ENCODE measurements at places on chromosomes 3 and 15.
A peak's percentile ranks its signal among the peaks of the same experiment; 100 is the strongest.

DNA sequence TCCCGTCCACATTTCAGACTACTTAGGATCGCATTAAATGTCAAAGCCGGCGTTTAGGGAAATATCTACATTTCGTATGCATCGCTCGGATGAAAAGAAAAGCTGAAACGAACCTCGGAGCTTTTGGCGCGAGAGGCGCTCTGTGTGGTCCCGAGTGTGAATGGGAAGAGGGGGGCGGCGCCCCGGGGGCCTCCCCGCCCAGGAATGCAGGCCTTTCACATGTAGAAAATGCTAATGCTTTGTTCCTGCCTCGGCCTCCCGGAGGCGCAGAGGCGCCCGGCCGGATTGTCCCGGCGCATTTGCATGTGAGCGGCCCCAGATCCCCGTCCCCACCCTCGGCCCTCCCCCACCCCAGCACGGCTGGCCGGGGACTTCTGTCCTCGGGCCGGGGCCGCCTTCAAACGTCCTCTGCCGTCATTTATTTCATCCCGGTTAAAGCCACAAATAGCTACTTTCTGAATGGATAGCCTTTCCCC, 37.0 kb upstream of the TRIM71 start:
- no peaks in the 10 kb centered on the region for H3K4me1 ChIP-seq
- DNase-seq, result no peak
- H3K4me3 ChIP-seq, result peak overlapping the region; percentile 57
- H3K27me3 ChIP-seq, result no peaks in the 10 kb centered on the region
- no peak overlapping the region for H3K27ac ChIP-seq

DNA sequence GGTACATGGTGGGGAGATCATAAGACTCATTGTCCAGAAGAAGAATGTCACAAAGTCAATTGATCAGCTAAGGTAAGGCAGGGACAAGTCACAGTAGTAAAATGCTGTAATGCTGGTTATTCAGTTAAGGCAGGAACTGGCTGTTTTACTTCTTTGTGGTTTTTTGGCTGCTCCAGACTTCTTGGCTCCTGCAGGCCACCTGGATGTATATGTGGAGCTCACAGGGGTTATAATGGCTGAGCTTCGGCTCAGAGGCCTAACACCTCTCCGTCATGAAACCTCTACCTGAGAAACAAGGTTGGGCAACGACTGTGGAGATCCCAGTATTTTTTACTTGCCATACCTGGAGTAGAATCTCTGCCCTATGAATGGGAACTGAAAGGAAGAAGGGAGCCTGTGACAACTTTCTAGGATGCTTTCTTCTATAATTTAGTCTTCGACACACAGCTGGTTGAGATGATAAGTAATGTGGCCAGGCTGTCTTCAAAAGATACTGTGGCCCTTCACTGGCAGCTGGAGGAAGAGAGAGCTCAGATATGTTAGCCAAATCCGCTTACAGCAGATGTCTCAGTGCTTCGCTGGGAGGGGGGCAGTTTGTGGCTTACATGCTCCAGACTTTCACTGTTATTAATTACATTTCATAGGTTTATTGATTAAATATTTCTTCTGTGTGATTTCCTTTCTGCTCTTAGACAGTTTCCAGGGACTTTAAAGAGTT, 887.8 kb downstream of the IGSF11 start:
- H3K36me3 ChIP-seq, result no peaks in the 10 kb centered on the region
- no peak overlapping the region for H3K27ac ChIP-seq
- no peaks in the 10 kb centered on the region for H3K4me1 ChIP-seq
- H3K27me3 ChIP-seq, result no peaks in the 10 kb centered on the region
- H3K4me3 ChIP-seq, result no peak overlapping the region

DNA sequence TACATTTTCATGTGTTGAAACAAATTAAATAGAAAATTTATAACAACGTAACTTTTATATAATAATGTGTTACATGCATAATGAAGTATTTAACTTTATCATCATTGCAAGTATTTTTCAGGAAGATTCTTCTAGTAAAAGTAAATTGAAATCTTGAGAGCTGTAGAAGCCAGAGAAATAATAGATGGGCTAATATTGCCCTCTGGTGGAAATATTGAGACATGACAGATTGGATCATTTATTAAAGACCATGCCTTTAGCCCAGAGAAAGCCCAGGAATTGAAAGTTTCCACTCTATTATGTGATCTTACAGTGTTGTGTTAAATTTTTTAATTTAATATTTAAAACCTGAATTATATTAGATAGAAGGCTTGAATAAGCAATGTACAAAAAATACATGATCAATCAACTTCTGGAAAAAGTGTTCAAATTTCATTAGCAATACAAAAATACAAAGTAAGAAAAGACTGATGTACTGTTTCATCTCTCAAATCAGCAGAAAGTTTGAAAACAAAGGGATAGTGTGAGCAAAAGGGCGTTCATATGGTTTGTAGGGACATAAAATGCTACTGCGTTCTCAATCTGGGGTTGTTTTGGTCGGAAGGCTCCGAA, 52.7 kb upstream of the SPTSSB start:
- no peaks in the 10 kb centered on the region for H3K4me1 ChIP-seq
- DNase-seq, result no peak
- no peak overlapping the region for H3K27ac ChIP-seq
- H3K4me3 ChIP-seq, result no peak overlapping the region
- no peaks in the 10 kb centered on the region for H3K36me3 ChIP-seq
- no peaks in the 10 kb centered on the region for H3K27me3 ChIP-seq

DNA sequence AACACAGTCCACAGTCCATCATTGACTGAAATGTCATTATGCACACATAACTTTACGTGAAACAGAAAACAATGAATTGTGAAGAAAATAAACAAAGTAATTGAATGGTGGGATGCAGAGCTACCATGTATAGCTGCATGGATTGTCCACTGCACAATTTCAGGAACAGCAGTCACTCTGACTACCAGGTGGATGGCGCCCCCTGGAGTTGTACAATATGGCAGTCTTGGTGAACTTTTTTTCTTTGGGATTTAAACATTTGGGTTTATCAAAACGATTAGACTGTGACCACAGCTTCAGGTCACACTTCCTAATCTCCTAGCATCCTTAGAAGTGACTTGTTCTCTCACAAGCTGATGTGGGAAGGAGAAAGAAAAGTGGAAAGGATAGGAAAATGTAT, 48.9 kb upstream of the TCF12 start:
- peak; percentile 35 for DNase-seq
- no peaks in the 10 kb centered on the region for H3K27me3 ChIP-seq
- peaks cover 8% of the 10 kb centered on the region for H3K4me1 ChIP-seq
- H3K36me3 ChIP-seq, result no peaks in the 10 kb centered on the region
- H3K27ac ChIP-seq, result no peak overlapping the region
- no peak overlapping the region for H3K4me3 ChIP-seq

GRCh38 chr3:34219556-34219955, 421.1 kb downstream of the PDCD6IP start:
- no peaks in the 10 kb centered on the region for H3K36me3 ChIP-seq
- no peaks in the 10 kb centered on the region for H3K4me1 ChIP-seq
- no peak for DNase-seq
- no peak overlapping the region for H3K4me3 ChIP-seq
- H3K27me3 ChIP-seq, result no peaks in the 10 kb centered on the region

DNA sequence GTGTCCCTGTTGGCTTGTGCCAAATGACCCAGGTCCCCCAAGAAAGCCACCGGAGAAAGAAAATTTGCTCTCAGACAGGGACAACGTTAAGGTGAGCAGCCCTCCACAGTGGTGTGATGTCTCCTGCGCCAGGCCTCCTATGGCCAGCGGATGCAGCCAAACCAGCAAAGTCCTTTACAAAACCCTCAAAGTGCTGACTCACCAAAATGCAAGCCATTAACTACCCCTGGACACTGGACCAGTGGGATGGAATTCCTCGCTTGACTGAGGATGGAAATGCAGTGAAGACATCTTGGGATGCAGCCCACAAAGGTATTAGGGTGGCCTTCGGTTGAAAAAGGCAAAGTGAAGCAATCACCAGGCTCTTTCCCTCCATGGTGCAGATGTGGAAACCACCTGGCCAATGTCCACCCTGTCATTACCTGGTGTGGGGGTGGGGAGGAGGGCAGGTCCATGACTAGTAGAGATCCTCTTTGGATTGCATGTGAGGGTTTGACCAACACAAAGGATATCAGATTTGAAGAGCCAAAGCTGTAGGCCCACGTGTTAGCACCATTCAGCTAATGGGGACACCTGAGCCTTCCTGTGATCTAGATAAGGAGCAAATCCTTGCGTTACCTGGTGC, 127.4 kb upstream of the SLC6A11 start:
- no peak for DNase-seq
- H3K27me3 ChIP-seq, result no peaks in the 10 kb centered on the region
- H3K4me3 ChIP-seq, result no peak overlapping the region
- no peaks in the 10 kb centered on the region for H3K4me1 ChIP-seq
- no peak overlapping the region for H3K27ac ChIP-seq

- H3K36me3 ChIP-seq, result no peaks in the 10 kb centered on the region
- H3K27me3 ChIP-seq, result no peaks in the 10 kb centered on the region
- DNase-seq, result no peak
Measured at GRCh38 chr3:47746264-47746663, 35.4 kb downstream of the SMARCC1 start.

- DNase-seq, result no peak
- H3K36me3 ChIP-seq, result no peaks in the 10 kb centered on the region
- H3K4me3 ChIP-seq, result no peak overlapping the region
- H3K27me3 ChIP-seq, result no peaks in the 10 kb centered on the region
- H3K27ac ChIP-seq, result no peak overlapping the region
Measured at GRCh38 chr3:59135096-59135495, 85.3 kb upstream of the CFAP20DC start.

GRCh38 chr15:90941038-90941437, 6.0 kb downstream of the UNC45A start:
- H3K27ac ChIP-seq, result no peak overlapping the region
- peaks cover 5% of the 10 kb centered on the region for H3K4me1 ChIP-seq
- H3K27me3 ChIP-seq, result no peaks in the 10 kb centered on the region

- H3K4me1 ChIP-seq, result no peaks in the 10 kb centered on the region
- no peak overlapping the region for H3K27ac ChIP-seq
- no peaks in the 10 kb centered on the region for H3K27me3 ChIP-seq
- no peak overlapping the region for H3K4me3 ChIP-seq
- DNase-seq, result no peak
Measured at GRCh38 chr3:117567906-117568305, 858.3 kb downstream of the TUSC7 start.

- H3K27ac ChIP-seq, result no peak overlapping the region
- H3K36me3 ChIP-seq, result no peaks in the 10 kb centered on the region
- H3K27me3 ChIP-seq, result no peaks in the 10 kb centered on the region
- H3K4me1 ChIP-seq, result peaks cover 9% of the 10 kb centered on the region
- H3K4me3 ChIP-seq, result no peak overlapping the region
- DNase-seq, result no peak
Measured at GRCh38 chr15:40598672-40599071, 4.6 kb downstream of the KNL1 start.

- H3K27me3 ChIP-seq, result no peaks in the 10 kb centered on the region
- peaks cover 23% of the 10 kb centered on the region for H3K4me1 ChIP-seq
- H3K4me3 ChIP-seq, result no peak overlapping the region
- peak overlapping the region; percentile 14 for H3K27ac ChIP-seq
- H3K36me3 ChIP-seq, result no peaks in the 10 kb centered on the region
Measured at GRCh38 chr15:68616397-68616796, 37.6 kb downstream of the CORO2B start.

DNA sequence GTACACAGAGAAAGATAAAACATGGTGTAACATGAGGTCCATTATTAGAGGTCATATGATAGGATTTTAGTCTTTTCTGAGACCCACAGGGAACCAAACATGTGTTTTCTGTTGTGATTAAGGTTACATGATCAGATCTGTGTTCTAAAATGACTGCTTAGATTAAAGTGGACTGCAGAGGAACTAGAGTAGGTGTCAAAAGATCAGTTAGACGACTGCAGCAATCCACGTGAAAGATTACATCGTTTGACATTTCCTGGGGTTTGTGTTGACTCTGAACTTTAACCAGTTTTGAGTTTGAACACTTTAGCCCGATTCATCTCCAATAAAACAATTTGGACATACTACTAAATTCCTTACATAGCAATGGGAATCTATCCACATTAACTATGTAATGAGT, 5.1 kb downstream of the MIX23 start:
- no peak for DNase-seq
- H3K4me3 ChIP-seq, result no peak overlapping the region
- H3K4me1 ChIP-seq, result peaks cover 10% of the 10 kb centered on the region

All from gastrocnemius medialis (tissue), 4 donors.